ENCODE measurements at places on chromosomes 16 and 17.

- DNase-seq: peak; percentile 25
Measured at GRCh38 chr16:57899771-57900661, 70.9 kb downstream of the CNGB1 start.

DNA sequence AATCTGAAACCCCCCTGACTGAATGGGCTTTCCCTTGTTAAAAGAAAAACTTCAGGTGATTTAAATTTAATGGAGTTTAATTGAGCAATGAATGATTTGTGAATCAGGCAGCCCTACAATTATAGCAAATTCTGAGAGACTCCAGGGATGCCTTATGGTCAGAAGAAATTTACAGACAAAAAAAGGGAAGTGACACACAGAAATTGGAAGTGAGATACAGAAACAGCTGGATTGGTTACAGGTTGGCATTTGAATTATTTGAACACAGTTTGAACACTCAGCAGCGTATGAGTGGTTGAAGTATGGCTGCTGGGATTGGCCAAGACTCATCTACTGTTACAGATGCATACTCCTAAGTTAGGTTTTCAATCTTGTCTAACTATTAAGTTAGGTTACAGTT lies 19.0 kb upstream of the CPHXL start:
- no peak for DNase-seq

- DNase-seq: no peak
Measured at GRCh38 chr16:70740914-70741782, 55.3 kb upstream of the MTSS2 start.

- no peak for DNase-seq
Measured at GRCh38 chr16:88982286-88983084, 5.5 kb upstream of the CBFA2T3 start.

DNA sequence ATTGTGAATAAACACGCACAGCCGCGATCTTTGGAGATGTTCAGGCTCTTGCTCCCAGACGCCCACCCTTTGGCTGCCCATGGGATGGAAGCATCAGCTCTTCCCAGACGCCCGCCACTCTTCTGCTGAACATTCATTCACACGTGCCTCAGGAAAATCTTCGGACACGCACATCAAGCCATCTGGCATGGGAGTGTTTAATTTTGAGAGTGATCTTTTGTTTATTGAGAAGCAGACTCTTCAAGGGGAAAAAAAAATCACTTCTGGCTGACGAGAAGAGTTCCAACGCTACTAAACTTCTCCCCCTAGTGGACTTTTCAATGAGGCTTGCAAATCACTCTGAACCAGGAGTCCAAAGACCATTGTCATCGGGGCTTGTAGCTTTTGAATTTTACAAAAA lies 62.0 kb upstream of the NUDT7 start:
- no peak for DNase-seq

DNA sequence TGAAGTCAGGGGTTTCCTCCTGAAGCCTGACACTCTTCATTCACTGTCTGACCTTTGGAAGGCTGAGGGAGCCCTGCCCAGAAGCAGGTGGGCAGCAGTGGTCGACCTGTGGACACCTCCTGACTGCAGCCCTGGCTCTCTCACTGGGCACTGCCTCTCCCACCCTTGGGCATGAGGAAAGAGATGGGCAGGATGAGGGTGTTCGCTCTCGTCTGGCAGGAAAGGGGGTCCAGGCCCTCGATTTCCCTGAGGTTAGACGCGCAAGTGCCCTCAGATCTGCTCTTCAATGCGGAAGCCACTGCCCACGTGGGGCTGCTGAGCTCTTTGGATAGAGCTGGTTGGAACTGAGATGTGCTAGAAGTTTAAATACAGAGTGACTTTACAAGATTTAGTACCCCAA lies 171.9 kb downstream of the AHSP start:
- DNase-seq: no peak

DNA sequence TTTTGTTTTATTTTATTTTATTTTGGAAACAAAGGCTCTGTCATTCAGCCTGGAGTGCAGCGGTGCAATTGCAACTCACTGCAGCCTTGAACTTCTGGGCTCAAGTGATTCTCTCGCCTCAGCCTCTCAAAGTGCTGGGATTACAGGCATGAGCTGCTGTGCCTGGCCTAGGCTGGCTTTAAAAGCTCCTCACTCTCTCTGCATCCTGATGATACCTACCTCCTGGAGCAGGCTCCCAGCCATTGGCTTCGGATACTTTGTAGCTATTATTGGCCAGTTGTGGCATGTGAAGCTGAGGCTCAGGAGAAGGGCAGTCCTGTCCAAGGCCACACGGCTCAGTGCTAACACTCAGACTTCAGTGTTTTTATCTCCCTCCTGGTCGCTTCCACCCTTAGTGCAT lies 158.0 kb downstream of the SEC14L1 start:
- DNase-seq: no peak

DNA sequence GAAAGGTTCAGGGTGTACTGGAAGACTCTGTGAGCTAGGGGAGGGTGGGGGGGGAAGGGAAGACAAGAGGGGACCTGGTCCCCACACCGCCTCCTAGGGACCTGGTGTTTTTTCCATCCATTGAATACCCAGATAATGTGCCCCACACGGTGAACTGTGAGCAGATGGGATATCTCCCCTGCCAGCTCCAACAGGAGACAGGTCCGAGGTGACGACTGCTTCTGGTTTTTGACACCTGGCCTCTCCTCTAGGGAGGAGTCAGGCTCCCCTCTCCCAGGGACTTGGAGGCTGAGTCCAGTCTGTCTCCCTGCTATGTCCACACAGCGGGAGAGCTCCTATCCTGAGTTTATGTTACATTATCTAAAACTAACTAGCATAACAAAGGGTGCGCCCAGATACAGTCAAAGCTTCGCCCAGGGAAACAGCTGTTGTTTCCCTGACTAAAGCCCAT lies 1.8 kb downstream of the MARVELD3 start:
- peak; percentile 37 for DNase-seq

DNA sequence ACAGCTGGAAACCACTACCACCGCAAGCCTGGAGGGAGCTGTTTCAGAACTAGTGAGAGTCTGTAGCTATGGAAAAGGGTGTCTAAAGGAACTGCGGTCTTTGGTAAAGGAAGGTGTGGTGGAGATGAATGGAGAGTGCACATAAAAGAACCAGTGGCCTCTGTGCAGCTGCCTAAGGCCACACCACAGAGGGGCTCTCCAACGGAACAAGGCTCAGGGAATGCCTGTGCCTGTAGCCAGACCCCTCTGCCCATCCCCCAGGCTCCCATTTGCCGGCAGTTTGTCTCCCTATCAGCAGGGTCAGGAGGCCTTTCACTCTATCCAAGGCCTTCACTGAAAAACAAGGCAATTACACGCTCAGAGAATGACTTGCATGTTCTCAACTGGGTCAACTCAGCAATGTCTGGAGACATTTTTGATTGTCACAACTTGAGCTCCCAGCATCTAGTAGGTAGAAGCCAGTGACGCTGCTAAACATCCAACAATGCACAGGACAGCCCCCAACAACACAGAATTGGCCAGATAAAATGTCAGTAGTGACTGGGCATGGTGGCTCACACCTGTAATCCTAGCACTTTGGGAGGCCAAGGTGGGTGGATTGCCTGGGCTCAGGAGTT lies 3.3 kb upstream of the FDXR start:
- no peak for DNase-seq

DNA sequence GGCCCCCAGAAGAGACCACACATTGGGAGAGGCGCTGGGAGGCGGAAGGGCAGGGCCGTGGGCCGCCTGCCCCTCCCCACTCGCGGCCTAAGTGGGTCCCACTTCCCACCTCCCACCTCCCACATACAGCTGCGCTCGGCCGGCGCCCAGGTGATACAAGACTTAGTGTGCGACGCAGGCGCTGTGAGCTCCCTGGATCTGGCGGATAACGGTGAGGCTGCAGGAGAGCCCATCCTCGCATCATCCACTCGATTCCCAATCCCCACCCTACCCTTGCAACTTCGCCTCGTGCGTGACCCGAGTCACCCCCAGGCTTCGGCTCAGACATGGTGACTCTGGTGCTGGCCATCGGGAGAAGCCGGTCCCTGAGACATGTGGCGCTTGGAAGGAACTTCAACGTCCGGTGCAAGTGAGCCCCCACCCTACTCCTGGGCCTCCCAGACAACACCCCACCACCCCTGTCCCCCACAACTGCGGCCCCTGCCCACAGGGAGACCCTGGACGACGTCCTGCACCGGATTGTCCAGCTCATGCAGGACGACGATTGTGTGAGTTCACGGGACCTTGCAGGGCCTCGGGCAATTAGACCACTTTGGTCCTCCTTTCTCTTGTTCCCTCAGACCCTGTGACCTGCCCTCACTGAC lies 3.9 kb downstream of the CARMIL2 start:
- DNase-seq: no peak
